ENCODE measurements at places on chromosomes 3 and 15. TPM values are rescaled to one million over a fixed set of nuclear protein-coding genes. Genes with fewer than 3 reads are reported as not detected.
A peak's percentile ranks its signal among the peaks of the same experiment; 100 is the strongest.

PLAAT1 gene
- 0.30 TPM for total RNA-seq

ANKRD63 gene
- total RNA-seq = not detected

DNASE1L3 gene
- total RNA-seq = not detected

PLSCR2 gene
- total RNA-seq = 0.25 TPM

CCR9 gene
- not detected for total RNA-seq

TTLL3 gene
- 47.5 TPM for total RNA-seq

RARB gene
- not detected for total RNA-seq

SMCO1 gene
- total RNA-seq = not detected

AHSG gene
- not detected for total RNA-seq

COX17 gene
- total RNA-seq = 69.5 TPM

ZNF385D gene
- total RNA-seq = not detected

GRCh38 chr15:39195961-39196486 is 384.9 kb upstream of the THBS1 start:
- no peak for DNase-seq

GRCh38 chr3:157330206-157330605 is 106.4 kb upstream of the PTX3 start:
- no peak for DNase-seq

DNA sequence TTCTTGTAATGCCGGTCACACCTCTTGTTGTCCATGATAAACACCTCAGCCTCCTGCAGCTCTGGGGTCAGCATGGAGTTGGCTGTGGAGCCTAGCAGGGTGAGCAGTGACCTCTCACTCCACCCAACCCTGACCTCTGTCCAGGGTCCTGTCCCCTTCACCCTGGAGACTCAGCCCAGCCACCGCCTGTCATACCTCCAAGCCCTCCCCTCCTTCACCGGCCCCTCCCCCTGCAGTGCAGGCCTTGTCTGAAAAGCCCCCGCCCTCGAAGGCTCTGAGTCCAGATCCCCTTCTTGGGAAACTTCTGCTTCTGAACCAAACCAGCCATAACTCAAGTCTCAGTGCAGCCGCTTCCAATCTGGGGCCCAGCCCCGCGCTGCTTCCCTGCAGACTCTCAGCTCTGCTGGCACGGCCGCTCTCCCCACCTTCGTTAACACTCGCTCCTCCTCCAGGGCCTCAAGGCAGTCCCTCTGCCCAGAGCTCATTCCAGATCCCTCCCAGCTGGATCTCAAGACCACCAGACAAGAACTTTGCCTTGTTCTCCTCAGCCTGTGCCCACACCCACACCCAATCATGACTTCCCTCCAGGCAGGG is 25.4 kb upstream of the PRSS50 start:
- DNase-seq = no peak

- DNase-seq = no peak
These were observed 102.9 kb downstream of the FNDC3B start for GRCh38 chr3:172142051-172142863.

DNA sequence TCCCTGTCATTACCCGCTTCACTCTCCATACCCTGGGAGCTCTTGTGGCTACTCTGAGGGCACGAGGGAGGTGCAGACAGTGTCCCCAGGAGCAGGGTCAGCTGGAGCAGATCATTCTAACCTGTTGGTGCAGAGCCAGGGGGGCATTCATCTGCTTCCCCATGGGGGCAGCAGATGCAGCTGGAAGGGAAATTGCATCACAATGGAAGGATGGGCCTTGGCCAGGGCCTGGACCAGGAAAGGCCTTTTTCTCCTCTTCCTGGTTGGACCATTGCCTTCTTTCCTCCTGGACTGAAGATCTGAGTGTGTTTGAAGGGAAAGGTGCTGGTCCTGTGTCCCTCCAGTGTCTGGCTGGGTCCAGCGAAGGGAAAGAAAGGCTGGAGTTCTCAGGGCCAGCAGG is 55.7 kb downstream of the EPHB1 start:
- DNase-seq = no peak

- DNase-seq = peak; percentile 45
These were observed 17.4 kb downstream of the GPR160 start for GRCh38 chr3:170055209-170055608.

GRCh38 chr15:40815042-40815698 is 7.9 kb upstream of the DNAJC17 start:
- DNase-seq = no peak

- DNase-seq = no peak
These were observed 15.0 kb upstream of the C15orf61 start for GRCh38 chr15:67505675-67506572.

DNA sequence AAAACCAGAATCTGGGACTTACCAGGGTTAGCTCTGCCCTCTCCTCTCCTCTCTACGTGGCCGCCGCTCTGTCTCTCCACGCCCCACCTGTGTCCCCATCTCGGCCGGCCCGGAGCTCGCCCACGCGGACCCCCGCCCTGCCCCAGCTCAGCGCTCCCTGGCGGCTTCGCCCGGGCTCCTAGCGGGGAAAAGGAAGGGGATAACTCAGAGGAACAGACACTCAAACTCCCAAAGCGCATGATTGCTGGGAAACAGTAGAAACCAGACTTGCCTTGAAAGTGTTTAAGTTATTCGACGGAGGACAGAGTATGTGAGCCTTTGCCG is 5.4 kb downstream of the ISL2 start:
- peak; percentile 9 for DNase-seq

GRCh38 chr15:69830876-69831275 is 266.8 kb downstream of the TLE3 start:
- DNase-seq = no peak

GRCh38 chr15:55407498-55408011 is 604 bp downstream of the CCPG1 start:
- DNase-seq = no peak

GRCh38 chr3:8460815-8461456 is 40.7 kb upstream of the LMCD1 start:
- DNase-seq = no peak

DNA sequence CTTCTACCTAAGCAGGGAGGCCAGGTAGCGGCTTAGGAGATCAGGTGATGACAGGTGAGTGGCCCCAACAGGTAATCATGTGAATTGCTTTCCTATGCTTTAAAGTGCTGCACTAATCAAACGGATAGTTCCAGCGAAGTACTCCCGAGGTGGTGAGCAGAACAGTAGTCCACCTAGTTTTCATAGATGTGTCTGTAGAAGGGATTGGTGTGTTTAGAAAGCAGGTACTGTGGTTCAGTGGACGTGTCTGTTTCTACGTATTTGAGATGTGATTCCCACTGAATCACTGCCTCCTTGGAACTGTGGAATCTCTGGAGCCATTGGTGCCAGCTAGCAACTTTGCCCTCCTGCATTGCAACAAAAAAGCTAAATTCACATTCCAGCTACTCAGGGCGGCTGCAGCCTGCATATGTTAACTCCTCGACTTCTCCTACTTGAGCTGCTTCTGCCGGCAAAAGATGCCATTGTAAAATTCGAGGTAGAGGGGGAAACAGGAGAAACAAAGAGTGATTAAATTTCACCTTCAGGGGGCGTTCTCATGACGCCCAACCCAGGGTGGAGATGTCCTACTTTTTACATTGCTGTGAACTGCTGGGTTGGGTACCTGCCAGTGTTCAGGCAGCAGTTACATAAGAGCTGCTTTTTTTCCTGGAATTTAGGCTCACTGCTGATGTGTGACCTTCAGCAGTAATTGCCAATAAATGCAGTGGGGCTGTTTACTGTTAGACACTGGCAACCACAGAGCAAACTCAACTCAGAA is 227.3 kb downstream of the ITPR1 start:
- peak; percentile 36 for DNase-seq

DNA sequence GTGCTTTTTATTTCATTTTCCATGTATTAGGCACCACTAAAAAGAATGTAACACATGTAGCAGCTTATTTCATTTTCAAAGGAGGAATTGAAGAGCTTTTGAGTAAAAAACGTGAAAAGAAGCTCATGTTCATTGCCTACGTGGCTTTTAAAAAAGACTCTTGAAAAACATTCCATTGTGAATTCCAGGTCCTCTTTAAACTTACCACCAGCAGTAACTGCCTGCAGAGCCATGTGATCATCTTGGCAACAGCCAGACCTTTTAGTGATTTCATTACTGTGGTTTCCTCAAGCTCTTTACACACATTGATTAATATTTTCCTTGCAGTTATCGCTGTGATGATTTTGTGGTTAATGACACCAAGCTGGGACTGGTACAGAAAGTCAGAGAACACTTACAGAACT is 43.8 kb upstream of the FBXL22 start:
- peak; percentile 30 for DNase-seq

DNA sequence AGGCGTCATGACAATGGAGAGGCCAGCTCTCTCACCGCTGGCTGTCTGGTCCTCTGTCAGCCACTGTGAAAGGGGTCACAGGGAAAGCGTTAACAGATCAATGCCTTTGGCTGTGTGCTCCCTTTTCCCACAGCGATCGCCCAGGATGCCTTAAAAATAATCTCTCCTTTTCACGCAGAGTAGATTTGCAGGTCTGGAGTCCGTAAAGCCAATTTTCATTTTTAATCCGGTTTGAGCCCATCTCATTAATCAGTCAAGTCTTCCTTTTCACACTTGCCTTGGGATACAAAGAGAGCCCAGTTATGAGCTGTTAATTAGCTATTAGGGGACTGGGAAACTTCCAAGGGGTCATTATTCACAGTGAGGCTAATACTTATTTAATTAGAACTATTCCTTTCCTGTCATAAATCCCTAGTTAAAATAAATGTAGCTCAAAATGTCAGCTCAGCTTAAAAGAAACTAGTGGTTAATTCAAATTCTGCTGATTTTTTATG is 104.3 kb upstream of the RASGRP1 start:
- no peak for DNase-seq

DNA sequence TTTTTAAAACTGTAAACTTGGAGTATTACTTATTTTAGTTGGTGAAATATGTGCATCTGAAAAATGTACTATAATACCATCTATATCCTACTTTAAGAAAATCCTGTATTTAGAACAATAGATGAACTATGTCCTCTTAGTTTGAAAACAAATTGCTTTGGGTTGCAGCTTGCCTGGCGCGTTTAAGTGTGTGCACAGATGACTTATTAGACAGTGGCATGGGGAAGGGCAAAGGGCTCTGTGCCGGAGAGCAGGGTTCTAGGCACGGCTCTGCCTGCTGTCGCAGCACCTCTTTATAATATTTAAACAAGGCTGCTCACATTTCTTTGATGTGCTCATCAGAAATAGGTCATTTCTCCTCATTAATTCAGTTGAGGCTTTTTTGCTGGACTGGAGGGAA is 10.0 kb downstream of the PXK start:
- DNase-seq = no peak

DNA sequence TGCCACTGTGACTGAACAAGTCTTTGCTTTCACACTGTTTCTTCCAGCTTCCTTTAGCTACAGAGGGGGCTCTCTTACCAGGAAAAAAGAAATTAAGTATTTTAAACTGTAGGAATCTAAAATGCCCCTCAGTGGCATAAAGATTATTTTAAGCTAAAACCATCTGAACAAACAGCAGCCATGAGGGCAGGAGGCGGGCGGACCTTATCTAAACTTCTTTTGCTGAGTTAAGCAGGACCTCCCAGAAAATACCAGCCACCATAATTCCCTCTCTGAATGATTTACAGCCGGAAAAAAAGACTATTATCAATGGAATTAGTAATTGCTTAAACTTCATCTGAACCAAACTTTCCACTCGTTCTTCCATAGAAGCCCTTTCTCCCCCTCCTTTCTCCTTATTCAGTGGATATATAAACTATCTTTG is 5.2 kb upstream of the TOPAZ1 start:
- no peak for DNase-seq

DNA sequence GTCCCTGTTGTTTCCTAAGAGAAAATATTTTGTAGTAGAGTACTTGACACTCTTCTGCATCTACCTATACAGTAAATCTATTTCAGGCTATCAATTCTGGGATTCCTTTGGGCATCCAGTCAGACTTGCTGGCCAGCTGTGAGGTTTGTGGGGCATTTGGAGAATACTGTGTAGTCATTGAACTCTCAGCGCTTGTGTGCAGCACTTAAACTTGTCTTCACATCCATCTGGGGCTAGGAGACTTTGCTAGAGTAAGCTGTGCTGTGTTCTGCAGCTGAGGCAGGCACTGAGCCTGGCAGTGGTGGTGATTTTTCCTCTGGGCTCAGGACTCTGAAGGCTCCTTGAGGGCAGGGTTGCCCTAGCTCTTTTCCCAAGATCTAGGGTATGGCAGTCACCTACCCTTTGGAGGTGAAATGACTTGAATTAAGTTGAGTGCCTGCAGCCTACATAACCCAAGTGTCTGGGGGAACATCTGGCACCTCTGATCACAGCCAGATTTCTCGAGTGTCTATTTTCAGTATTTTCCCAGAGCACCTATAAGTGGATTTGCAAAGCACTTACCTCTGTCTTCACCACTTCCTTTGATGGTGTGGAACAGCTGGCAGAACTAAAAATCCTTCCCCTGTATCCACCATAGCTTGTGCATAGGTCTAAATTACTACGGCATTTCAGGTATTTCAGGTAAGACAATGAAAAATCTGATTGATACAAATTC is 19.3 kb downstream of the CLSTN2 start:
- no peak for DNase-seq

DNA sequence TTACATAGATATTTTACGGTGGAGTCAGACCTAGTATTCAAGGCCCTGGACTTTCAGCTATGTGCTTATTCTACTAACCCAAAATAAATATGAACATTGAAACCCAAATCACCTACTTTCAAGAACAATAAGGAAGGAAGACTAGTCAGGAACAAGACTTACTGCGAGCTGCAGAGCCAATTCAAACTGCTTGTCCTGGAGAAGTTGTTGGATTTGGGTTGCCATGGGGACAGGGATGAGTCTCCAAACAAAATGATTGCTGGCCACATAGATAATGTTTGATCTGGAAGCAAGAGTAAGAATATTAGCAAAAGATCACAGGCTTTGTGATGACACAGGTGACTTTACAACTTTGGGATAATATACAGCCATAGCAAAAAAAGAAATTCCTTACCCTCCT is 21.6 kb upstream of the PLA2G4F start:
- no peak for DNase-seq

- DNase-seq = no peak
These were observed 37.0 kb upstream of the P2RY1 start for GRCh38 chr3:152797751-152798432.

- no peak for DNase-seq
These were observed 261.7 kb downstream of the SLC9A9 start for GRCh38 chr3:143586576-143586975.

DNA sequence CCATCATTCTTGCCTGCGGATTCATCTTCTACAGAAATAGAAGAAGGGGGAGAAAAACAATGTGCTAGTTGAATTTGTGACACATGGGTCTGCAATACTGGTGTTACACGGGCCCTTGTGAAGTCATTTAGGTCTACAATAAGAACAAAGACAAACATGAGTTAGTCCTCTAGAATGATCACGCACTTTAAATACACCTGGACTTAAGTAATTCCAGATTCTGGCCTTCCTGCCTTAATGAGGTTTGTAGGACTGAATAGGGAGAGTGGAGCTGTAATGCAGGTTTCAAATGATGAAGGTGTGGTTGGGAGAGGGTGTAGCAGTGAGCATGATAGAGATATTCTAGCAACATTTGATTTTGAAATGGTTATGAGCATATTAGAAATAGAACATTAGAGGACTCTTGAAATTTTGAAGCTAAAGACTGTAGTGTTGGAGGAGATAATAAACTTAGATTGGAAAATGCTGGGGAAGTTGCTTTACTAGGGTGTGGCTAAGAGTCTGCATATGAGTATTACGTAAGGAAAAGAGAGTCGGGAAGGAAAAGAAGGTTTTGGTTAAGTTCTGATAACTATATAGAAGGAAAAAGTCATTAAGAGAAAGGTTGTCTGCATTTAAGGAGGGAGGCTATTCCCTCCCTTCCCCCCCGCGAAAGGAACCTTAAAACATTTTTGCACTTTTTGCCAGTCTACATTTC is 606 bp downstream of the EIF2A start:
- no peak for DNase-seq
